A375 (cell line): ENCODE measurements at places on chromosomes 5 and 9. TPM values are rescaled to one million over a fixed set of nuclear protein-coding genes. Genes with fewer than 3 reads are reported as not detected.

HSPA9 gene
- 529 and 553 TPM in 2 replicates for total RNA-seq

PCA3 gene
- not detected in 2 replicates for total RNA-seq

SEMA5A gene
- total RNA-seq: 0.08 and 0.13 TPM in 2 replicates

EDIL3 gene
- 1.2 and 1.4 TPM in 2 replicates for total RNA-seq

QRFP gene
- total RNA-seq: not detected in 2 replicates

IL17B gene
- total RNA-seq: not detected in 2 replicates

TGFBI gene
- 137 and 173 TPM in 2 replicates for total RNA-seq

PDE6A gene
- total RNA-seq: 0.11 and 0.49 TPM in 2 replicates

BRINP1 gene
- total RNA-seq: not detected in 2 replicates

FBP2 gene
- not detected in 2 replicates for total RNA-seq

FGFR4 gene
- 9.3 and 10.5 TPM in 2 replicates for total RNA-seq

CARD9 gene
- total RNA-seq: 2.5 and 4.3 TPM in 2 replicates

NUDT12 gene
- 6.4 and 8.6 TPM in 2 replicates for total RNA-seq

DNAI1 gene
- total RNA-seq: 0.11 TPM in 1 of 2 replicates, not detected in the other

PCDHB9 gene
- total RNA-seq: 3.1 and 4.1 TPM in 2 replicates
